ENCODE measurements at places on chromosomes 5 and 9. TPM values are rescaled to one million over a fixed set of nuclear protein-coding genes. Genes with fewer than 3 reads are reported as not detected.

- no peak for DNase-seq
- peaks cover 33% of the 10 kb centered on the region for H3K4me1 ChIP-seq
- peak overlapping the region; percentile 98 for H3K27ac ChIP-seq
- no peaks in the 10 kb centered on the region for H3K27me3 ChIP-seq
- no peak overlapping the region for H3K4me3 ChIP-seq
- peaks cover 5% of the 10 kb centered on the region for H3K36me3 ChIP-seq
Measured at GRCh38 chr5:98934546-98934945, 5.7 kb upstream of the CHD1 start.

GRCh38 chr9:134825025-134825424 lies 55.6 kb upstream of the FCN2 start:
- H3K4me1 ChIP-seq: no peaks in the 10 kb centered on the region
- H3K27me3 ChIP-seq: no peaks in the 10 kb centered on the region
- H3K36me3 ChIP-seq: no peaks in the 10 kb centered on the region
- DNase-seq: no peak
- no peak overlapping the region for H3K4me3 ChIP-seq
- H3K27ac ChIP-seq: no peak overlapping the region

DNA sequence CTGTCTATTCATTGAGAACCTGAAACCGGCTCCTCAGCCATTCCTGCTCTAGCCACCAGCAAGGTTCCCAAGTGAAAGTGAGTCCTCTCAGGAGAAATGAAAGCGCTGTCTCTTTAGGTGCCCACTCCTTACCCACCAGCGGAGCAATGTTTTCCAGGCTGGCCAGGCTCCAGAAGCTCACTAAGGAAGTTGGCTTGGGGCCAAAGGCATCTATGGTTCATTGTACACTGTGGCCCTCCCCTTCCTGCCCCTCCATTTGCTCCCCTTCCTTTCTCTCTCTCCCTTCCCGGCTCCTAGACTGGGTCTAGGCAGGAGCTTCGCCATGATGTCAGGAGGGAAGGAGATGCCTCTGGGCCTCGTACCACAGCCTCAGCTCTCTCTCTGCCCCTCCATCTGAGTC lies 1.1 kb upstream of the GABRP start:
- DNase-seq: no peak
- peaks cover 5% of the 10 kb centered on the region for H3K27me3 ChIP-seq
- H3K36me3 ChIP-seq: no peaks in the 10 kb centered on the region
- no peaks in the 10 kb centered on the region for H3K4me1 ChIP-seq
- no peak overlapping the region for H3K4me3 ChIP-seq
- H3K27ac ChIP-seq: no peak overlapping the region

- no peak overlapping the region for H3K4me3 ChIP-seq
- H3K27ac ChIP-seq: no peak overlapping the region
- no peaks in the 10 kb centered on the region for H3K27me3 ChIP-seq
- no peak for DNase-seq
- peaks cover 7% of the 10 kb centered on the region for H3K36me3 ChIP-seq
- H3K4me1 ChIP-seq: peaks cover 30% of the 10 kb centered on the region
Measured at GRCh38 chr5:94072116-94072515, 330.7 kb upstream of the POU5F2 start.

GRCh38 chr9:19294219-19294618 lies 63.7 kb downstream of the DENND4C start:
- no peak for DNase-seq
- no peak overlapping the region for H3K4me3 ChIP-seq
- H3K27ac ChIP-seq: no peak overlapping the region
- peaks cover 11% of the 10 kb centered on the region for H3K4me1 ChIP-seq

DNA sequence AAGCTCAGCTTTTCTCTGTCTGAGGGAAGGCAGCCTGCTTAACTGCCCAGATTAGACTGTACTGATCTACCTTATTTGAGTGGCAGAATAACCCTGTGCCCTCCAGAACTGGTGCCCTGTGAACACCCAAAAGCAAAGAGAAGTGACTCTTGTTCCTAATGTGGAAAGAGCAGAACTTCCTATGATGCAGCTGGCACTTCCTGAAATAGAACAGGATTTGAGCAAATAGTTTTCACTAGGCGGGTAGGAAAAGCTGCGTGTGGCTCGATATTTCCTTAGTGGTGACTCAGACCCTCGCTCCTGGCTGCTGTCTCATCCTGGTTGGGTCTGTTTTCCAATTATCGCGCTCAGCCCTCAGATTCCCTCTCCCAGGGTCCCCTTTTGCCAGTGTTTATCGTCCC lies 89.9 kb downstream of the SH3TC2 start:
- no peaks in the 10 kb centered on the region for H3K4me1 ChIP-seq
- no peak overlapping the region for H3K27ac ChIP-seq
- no peaks in the 10 kb centered on the region for H3K27me3 ChIP-seq
- no peaks in the 10 kb centered on the region for H3K36me3 ChIP-seq
- DNase-seq: no peak
- H3K4me3 ChIP-seq: no peak overlapping the region

GRCh38 chr5:1026700-1027621 lies 18.4 kb downstream of the NKD2 start:
- H3K36me3 ChIP-seq: no peaks in the 10 kb centered on the region
- no peak overlapping the region for H3K27ac ChIP-seq
- H3K4me1 ChIP-seq: no peaks in the 10 kb centered on the region

- peaks cover 9% of the 10 kb centered on the region for H3K36me3 ChIP-seq
- H3K27me3 ChIP-seq: peaks cover 9% of the 10 kb centered on the region
- H3K27ac ChIP-seq: no peak overlapping the region
- peaks cover 17% of the 10 kb centered on the region for H3K4me1 ChIP-seq
- no peak overlapping the region for H3K4me3 ChIP-seq
Measured at GRCh38 chr5:56607551-56607950, 207.8 kb upstream of the MAP3K1 start.

GRCh38 chr5:153630546-153630945 lies 140.1 kb downstream of the GRIA1 start:
- H3K27me3 ChIP-seq: no peaks in the 10 kb centered on the region
- H3K4me1 ChIP-seq: no peaks in the 10 kb centered on the region
- no peak for DNase-seq

- H3K4me3 ChIP-seq: no peak overlapping the region
- DNase-seq: no peak
- H3K27ac ChIP-seq: no peak overlapping the region
- H3K27me3 ChIP-seq: peaks cover 6% of the 10 kb centered on the region
- H3K36me3 ChIP-seq: no peaks in the 10 kb centered on the region
Measured at GRCh38 chr5:5145651-5146529, 5.8 kb downstream of the ADAMTS16 start.

GRCh38 chr5:61289669-61290306 lies 42.3 kb upstream of the ZSWIM6 start:
- H3K4me1 ChIP-seq: no peaks in the 10 kb centered on the region
- no peak overlapping the region for H3K4me3 ChIP-seq
- H3K36me3 ChIP-seq: no peaks in the 10 kb centered on the region
- no peak overlapping the region for H3K27ac ChIP-seq
- H3K27me3 ChIP-seq: peaks cover 4% of the 10 kb centered on the region
- no peak for DNase-seq

DNA sequence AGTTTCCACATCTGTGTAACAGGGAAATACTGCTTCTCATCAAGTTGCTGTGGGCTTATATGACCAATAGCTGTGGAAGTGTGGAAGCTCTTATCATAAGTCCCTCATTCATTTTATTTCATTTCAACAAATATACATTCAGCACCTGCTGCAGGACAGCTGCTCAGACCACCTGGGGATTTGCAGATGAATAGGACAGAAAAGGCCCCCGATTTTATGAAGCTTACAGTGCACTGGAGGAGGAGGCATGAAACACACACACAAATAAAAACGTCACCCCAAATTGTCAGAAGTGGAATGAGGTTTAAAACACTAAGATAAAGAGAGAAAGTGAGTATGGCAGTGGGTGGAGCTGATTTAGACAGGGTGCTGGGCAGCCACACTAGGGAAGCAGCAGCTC lies 107.2 kb downstream of the DRD1 start:
- peaks cover 24% of the 10 kb centered on the region for H3K27me3 ChIP-seq
- no peak overlapping the region for H3K27ac ChIP-seq
- no peaks in the 10 kb centered on the region for H3K4me1 ChIP-seq
- DNase-seq: no peak

DNA sequence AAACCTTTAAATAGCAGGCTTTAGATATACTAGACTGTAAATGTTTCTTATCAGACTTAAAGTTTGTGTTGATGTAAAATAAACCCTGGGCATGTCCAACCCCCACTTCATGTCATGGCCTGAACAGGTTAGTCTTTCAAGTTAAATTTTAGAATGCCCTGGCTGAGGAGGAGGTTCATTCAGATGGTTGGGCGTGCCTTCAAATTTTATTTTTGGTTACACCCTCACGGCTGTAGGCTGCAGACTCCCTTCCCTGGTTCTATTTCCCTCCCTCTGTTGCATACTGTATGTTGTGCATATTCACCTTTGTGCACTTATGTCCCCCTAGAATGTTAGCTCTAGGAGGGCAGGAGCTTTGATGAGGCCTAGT lies 5.3 kb upstream of the BICD2 start:
- DNase-seq: no peak
- peaks cover 7% of the 10 kb centered on the region for H3K27me3 ChIP-seq
- no peaks in the 10 kb centered on the region for H3K36me3 ChIP-seq
- H3K4me1 ChIP-seq: peaks cover 11% of the 10 kb centered on the region
- H3K27ac ChIP-seq: no peak overlapping the region
- H3K4me3 ChIP-seq: no peak overlapping the region

DNA sequence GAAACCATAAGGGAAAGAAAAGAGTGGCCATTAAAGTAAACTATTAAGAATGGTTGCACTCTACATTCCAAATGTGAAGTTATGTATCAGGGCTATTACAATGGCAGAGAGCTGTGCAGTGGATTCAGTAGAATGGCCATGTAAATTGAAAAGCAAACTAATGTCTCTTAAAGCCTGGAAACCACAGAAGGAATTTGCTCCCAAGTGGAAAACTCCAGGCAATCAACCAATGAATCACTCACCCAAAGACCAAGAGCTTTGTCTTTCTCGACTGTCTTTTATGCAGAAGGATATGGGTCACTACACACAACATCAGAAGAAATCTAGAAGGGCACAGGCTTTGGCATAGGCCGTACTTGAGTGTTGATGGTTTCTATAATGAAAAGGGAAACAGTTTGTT lies 114.9 kb downstream of the TLE1 start:
- H3K27me3 ChIP-seq: no peaks in the 10 kb centered on the region
- H3K4me3 ChIP-seq: no peak overlapping the region
- H3K36me3 ChIP-seq: no peaks in the 10 kb centered on the region
- H3K4me1 ChIP-seq: no peaks in the 10 kb centered on the region

- no peaks in the 10 kb centered on the region for H3K27me3 ChIP-seq
- no peak overlapping the region for H3K27ac ChIP-seq
- H3K4me1 ChIP-seq: peaks cover 2% of the 10 kb centered on the region
- DNase-seq: no peak
- peaks cover 14% of the 10 kb centered on the region for H3K36me3 ChIP-seq
- no peak overlapping the region for H3K4me3 ChIP-seq
Measured at GRCh38 chr5:122053181-122054109, 24.6 kb downstream of the LOX start.

DNA sequence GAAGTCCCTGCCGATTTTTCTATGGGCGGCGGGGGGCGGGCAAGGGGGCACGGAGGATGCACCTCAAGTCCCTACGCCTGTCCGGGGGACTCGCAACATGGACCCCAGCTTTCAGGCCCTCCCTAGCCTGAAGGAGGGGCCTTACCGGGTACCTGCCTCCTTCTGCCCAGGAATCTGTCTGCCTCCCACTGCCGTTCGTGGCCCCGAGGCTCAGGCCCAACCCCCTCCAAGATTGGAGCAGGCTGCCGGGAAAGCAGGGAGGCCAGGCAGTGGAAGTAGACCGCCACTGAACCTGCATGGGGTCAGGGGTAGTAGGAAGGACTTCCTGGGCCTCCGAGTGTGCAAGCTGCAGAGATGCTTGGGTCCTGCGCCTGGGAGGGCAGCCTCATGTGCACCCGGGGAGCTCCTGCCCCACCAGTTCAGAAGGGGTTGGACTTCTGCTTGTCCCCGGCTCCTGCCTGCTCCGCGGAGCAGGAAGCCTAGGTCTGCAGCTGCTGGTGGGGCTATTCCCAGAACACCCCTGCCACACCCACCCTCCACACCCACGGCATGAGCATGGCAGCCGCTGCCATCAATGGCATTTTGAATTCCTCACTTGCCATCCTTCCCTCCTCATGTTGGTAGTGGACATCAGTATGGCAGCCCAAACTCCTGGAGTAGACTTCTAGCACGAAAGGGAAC lies 1312.7 kb upstream of the ACO1 start:
- H3K4me1 ChIP-seq: no peaks in the 10 kb centered on the region
- no peaks in the 10 kb centered on the region for H3K27me3 ChIP-seq
- no peaks in the 10 kb centered on the region for H3K36me3 ChIP-seq

DNA sequence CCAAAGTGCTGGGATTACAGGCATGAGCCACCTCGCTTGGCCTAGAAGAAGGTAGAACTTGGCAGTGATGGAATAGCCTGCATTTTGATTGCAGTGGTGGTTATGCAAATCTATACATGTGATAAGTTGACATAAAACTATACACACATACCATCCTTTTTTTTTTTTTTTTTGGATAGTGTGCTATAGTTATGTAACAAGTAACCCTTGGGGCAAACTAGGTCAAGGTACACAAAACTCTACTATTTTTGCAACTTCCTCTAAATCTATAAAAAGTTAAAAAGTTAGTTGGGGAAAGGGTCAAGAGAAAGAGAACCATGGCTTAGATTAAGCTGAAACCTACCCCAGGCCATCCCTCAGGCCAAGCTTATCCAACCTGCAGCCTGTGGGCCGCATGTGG lies 11.1 kb downstream of the TRIM14 start:
- peak overlapping the region; percentile 68 for H3K4me3 ChIP-seq
- H3K4me1 ChIP-seq: peaks cover 60% of the 10 kb centered on the region
- peak overlapping the region; percentile 89 for H3K27ac ChIP-seq
- peaks cover 17% of the 10 kb centered on the region for H3K36me3 ChIP-seq
- no peak for DNase-seq

DNA sequence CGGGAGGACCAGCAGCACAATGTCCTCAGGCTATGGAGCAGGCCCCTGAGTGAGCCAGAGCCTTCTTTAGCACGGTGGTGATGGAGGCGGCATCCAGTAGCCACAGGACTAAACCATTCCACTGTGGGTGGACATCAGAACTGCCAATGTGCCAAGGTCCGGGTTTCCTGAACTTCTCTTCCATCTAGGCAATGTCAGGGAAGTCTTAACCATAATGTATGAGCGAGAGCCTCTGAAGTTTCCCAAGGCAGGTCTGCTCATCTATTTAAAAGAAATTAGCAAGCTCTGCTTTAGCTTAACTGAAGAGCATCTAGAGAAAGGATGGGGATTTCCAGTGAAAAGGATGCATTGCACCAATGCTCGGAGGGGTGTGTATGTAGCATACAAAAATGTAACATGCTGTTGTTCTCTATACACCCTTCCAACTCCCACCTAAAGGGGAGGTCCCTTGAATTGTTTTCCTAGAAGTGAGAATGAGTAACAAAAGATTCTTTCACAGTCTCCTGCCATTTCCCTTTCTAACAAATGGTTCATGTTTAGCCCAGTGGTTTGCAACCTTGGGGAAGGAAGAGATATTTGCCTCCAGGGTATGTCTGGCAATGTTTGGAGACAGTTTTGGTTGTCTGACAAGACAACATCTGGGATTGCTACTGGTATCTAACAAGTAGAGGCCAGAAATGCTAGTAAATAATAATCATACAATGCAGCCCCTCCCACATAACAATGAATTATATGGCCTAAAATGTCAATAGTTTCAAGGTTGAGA lies 6.1 kb upstream of the RXFP3 start:
- H3K36me3 ChIP-seq: no peaks in the 10 kb centered on the region
- no peak for DNase-seq
- H3K4me3 ChIP-seq: no peak overlapping the region
- H3K27me3 ChIP-seq: peaks cover 22% of the 10 kb centered on the region

- H3K4me3 ChIP-seq: no peak overlapping the region
- DNase-seq: no peak
- H3K27me3 ChIP-seq: peaks cover 24% of the 10 kb centered on the region
- peaks cover 8% of the 10 kb centered on the region for H3K4me1 ChIP-seq
Measured at GRCh38 chr5:148776780-148777179, 49.6 kb upstream of the ADRB2 start.

The TAF11L10 gene
- total RNA-seq: not detected

The ARL14EPL gene
- total RNA-seq: not detected
